NCI-H510A treated with DMSO at 0.1 percent for 48 hours (cell line): ENCODE measurements at places on chromosomes 11 and 22.

GRCh38 chr11:31822927-31823643 is 12.0 kb upstream of the PAX6 start:
- no peak for DNase-seq

- no peak for DNase-seq
Observed at GRCh38 chr11:126547691-126548090, 192.2 kb downstream of the ST3GAL4 start.

GRCh38 chr22:41524251-41524661 is 20.0 kb downstream of the POLR3H start:
- no peak for DNase-seq

GRCh38 chr11:120807414-120808150 is 216.3 kb upstream of the TBCEL start:
- no peak for DNase-seq

DNA sequence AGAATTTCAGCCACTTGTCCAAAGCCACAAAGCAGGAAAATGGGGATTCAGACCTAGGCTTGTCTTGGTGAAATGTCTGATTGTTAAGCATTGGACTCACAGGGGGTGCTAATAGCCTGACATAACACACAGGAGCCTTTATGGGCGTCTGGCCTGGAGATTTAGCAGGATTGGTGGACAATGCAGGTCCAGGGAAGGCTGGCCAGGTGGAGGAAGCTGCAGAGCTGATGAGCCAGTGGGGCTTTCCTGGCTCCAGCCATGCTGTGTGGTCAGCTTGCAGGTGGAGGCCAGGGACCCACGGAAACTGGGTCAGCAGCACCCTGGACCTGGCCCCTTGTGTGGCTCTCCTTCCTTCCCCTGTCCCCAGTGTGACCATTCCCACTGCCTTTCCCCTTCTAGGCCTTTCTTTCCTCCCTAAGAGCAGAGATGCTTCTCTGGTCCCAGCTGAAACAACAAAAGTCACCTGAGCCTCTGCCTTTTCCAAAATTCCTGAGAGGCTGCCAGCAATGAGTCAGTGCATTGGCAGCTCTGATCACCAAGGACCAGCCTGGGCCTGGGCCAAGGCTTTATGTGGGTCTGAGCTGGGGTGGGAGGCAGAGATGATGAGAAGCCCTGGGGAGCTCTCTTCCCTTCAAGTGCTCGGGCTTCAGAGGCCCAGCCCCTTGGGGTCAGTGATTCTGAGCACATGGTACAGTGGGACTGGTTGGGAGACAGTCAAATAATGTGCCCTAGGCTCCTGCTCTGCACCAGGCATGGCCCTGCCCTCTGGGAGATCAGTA is 85.2 kb downstream of the CCDC81 start:
- no peak for DNase-seq

DNA sequence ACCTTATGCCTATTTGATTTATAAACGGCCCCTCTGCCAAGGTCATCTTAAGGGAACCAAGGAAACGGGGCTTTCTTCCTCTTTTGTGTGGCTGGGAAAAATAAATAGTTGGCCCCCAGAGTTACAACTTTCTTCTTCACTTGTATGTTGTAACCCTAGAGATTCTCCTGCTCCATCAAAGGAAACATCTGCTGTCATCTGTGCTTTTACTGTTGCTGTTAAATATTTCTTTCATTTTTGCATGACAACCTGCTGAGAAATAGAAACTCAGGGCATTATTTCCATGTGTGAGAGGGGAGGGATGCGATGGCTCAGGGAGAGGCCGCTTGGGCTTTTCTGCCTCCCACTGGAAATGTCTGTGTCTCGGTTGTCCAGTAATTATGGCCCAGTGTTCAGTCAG is 21.8 kb upstream of the CDC42EP2 start:
- no peak for DNase-seq

GRCh38 chr22:44025171-44026065 is 1.3 kb downstream of the PARVB start:
- no peak for DNase-seq

GRCh38 chr22:43319661-43320486 is 23.3 kb downstream of the SCUBE1 start:
- DNase-seq = no peak

GRCh38 chr11:118339281-118339961 is 3.1 kb downstream of the CD3D start:
- DNase-seq = no peak

DNA sequence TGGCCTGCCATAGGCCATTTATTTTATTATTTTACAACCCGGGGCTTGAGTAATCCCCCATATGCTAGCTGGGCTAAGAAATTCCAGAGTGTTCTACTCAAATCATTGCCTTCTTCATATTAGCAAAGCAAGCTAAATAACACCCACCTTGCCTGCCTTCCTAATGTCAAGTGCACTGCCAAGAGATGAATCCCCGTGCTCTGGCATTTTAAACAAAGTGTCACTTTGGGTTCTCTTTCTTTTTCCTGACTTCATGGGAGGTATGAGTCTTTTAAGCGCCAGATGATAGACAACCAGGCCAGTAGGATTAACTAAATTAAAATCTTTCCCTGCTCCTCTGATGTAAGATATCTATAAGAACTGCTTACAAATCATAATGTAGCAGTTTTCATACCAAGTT is 4.5 kb downstream of the MPPED2 start:
- DNase-seq = no peak

DNA sequence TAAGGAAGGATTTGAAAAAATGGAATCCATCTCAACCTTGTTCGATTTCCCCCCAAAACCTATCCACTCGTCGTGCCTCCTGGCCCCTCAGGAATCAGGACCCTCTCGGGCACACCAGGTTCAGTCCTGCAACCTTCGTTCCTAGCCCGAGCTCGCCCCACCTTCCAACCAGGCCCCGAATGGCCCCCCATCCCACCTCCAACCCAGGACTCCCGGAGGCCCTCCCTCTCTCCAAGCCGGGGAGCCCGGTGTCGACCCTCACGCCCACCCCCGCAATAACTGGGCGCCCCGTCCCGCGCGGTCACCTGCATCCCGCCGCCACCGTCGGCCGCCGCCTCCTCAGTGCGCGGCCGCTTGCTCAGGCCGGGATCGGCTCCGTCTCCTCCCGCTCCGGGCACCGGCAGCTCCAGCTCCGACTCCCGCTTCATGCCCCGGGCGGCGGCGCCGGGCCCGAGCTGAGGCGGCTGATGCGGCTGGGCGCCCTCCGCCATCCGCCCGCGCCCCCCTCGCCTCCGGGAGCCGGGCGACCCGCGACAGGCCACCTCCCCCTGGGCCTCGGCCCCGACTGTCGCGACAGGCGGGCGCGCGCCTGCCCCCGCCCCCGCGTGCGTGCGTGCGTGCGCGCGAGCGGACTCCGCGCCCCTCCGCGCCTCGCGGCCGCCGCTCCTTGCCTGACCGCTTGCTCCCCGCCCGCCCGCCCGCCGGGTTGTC is 534 bp downstream of the RBFOX2 start:
- DNase-seq = no peak

- no peak for DNase-seq
Observed at GRCh38 chr11:6855971-6856541, 6.8 kb upstream of the OR10A2 start.

- no peak for DNase-seq
Observed at GRCh38 chr11:116466191-116466590, 306.6 kb downstream of the BUD13 start.

GRCh38 chr11:34487430-34487829 is 26.2 kb downstream of the ELF5 start:
- no peak for DNase-seq

- DNase-seq = no peak
Observed at GRCh38 chr11:82675838-82676237, 57.8 kb downstream of the FAM181B start.

GRCh38 chr11:130783323-130783722 is 133.0 kb downstream of the SNX19 start:
- DNase-seq = no peak
